ENCODE measurements at places on chromosomes 5 and 9.

GRCh38 chr5:38447786-38448185, 108.7 kb downstream of the LIFR start:
- DNase-seq = no peak

DNA sequence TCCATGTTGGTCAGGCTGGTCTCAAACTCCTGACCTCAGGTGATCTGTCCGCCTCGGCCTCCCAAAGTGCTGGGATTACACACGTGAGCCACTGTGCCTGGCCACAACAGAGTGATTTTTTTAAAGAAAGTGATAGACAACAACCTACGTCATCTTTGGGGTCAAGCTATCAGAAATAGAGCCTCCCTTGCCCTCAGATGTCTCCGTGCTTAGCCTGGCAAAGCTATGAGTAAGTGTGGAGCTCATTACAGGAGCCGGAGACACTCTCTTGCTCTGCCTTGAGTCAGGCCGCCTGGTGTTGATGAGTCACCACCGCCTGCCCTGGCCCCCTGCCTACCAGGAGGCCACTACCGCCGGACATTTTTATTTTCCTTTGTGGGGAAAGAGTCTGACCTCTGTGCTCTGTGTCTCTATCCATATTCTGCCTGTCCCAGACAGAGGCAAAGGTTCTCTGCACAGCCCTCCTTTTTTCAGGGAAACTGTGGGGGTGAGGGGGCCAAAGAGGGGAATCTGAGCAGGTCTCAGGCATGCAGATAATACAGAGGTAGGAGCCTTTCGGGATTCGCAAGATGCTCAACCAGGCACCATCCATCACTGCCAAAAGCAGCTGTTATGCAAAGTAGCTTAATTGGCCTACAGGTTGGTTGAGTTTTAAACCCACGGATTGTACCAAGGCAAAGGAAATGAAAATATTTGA, 123.7 kb upstream of the CPEB4 start:
- DNase-seq = no peak

- DNase-seq = no peak
Observed at GRCh38 chr9:112861638-112862555, 28.8 kb downstream of the SLC46A2 start.

GRCh38 chr5:169222934-169223594, 77.9 kb downstream of the SLIT3 start:
- no peak for DNase-seq

DNA sequence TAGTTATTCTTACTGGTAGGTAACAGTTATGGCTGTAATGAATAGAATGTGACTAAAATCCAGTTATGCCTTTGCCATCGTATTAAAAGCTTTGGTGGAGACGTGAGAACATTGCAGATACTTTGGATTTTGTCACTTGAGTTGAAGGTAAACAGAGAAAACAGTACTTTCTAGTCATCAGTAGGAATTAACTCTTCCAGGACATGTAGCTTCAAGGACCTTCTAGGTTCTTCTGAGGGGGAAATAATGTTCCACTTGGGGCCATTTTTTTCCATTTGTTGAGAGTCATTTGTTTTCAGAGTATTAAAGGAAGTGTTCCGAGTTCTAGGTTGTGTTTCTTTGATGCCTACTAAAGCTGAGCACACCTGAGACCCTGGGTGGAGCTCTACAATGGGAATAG, 6.1 kb downstream of the TJP2 start:
- DNase-seq = no peak

GRCh38 chr9:136078024-136078423, 17.1 kb downstream of the NACC2 start:
- no peak for DNase-seq

DNA sequence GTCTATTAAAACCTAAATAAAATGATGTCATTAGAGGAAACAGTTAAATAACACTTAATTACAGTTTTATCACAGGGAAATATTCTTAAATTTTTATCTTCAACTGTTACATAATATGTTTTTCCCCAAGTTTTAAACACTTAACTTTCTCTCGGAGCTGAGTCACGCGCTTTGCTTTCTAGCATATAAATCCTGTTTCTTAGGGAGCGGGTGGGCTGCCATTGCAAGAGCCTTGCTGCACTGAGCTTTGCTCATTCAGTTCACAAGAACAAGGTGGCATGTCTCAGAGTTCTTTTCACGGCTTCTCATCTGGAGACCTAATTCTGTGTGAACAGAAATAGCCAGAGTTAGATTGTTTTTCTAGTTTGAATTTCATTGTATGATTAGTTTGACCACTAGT, 166.1 kb downstream of the ZSWIM6 start:
- no peak for DNase-seq

DNA sequence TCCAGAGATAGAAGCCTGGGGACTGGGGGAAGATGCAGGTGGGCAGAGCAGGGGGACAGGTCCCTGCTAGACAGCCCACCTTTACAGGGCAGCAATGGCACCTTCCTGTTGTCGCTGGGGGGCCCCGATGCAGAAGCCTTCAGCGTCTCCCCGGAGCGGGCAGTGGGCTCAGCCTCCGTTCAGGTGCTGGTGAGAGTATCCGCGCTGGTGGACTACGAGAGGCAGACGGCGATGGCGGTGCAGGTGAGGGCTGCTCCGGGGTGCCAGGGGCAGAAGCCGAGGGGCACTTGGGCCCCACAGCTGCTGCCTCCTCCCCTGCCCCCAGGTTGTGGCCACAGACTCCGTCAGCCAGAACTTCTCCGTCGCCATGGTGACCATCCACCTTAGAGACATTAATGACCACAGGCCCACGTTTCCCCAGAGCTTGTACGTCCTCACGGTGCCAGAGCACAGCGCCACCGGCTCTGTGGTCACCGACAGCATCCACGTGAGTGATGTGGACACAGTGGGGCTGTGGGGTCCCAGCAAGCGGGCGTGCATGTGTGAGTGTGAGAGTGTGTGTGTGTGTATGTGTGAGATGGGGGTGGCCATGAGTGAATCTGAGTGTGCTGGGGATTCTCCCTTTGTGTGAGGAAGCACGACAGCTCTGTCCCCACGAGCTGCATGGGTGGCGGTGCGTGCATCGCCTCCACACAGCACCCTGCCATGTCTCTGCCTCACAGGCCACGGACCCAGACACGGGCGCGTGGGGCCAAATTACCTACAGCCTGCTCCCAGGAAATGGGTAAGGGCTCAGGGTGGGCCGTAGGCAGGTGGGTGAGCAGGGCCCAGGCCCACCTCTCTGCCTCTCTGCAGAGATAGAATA, 28.4 kb downstream of the CDHR2 start:
- DNase-seq = no peak

GRCh38 chr9:108434036-108434435, 421.8 kb downstream of the ACTL7B start:
- DNase-seq = no peak

DNA sequence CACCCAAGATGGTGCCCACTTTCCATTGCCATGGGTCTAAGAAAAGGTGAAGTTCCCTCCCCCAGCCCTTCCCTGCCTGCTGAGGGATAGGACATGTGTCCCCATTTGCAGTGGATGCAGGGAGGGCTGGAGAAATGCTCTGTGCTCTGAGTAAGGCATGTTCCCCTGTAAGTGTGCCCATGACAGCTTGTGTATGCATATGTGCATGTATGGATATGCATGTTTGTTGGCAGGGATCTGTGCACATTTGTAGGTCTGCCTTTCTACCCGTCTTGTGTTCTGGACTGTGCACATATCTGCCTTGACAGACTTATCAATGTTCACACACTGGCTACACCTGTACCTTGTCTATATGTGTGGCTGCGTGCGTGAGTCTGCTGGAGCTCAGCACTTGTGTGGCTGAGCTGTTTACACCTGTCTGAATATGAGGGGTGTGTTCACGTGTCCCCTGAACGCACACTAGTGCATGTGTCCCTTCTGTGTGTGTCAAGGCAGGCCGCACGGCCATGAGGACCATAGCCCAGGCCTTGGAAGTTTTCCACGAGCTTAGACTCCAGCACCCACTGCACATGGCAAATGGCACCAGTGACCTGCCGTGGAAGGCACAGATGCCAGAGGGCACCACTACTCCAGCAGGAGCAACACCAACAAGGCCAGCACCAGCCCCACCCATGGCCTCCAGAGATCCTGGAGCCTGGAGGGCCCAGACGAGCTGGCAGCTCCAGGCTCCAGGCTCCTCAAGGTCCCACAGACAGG, 27.4 kb upstream of the TTLL11 start:
- DNase-seq = no peak

GRCh38 chr9:134413890-134414623, 87.8 kb downstream of the RXRA start:
- peak; percentile 95 for DNase-seq

DNA sequence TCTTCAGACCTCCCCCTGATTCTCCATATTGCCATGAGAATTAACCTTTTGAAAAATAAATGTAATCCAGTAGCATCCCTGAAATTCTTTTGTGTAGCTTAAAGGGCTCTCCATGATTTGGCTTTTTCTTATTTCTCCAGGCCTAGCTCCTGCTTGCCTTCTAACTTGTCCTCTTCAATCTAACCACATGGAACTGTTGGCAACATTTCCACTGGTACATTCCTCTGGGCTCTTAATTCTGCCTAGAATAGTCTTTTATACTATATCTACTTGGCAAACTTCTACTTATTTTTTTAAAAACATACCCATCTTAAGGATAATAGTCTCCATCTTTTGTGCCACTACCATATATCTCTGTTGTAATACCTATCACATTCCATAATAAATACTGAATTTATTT, 54.1 kb downstream of the GNG10 start:
- no peak for DNase-seq

GRCh38 chr5:133877351-133878235, 90.8 kb downstream of the C5orf15 start:
- no peak for DNase-seq

DNA sequence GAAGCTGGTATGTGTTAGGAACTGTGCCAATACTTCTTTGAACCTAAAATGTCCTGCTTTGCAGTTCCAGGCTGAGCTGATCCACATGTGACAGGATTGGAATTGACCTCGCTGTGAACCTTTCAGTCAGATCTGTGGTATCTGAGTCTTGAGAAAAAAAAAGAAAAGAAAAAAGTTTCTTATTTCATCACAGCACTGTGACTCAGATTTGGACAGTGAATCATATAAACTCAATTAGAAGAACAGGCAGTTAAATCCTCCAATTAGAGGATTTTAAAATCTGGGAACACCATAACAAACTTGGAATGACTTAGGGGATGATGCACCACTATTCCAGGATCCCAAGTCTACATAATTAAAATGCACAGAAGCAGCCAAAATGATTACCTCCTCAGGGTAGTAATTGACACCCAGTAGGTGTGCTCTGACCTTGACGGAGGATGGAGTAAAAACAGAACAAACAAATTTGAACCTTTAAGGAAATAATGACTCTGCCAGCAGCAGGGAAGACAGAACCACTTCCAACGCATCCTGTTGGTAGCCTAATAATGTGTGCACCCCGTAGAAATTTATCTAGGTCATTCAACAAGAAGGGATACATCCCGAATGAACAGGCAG, 57.8 kb upstream of the RAI14 start:
- no peak for DNase-seq

DNA sequence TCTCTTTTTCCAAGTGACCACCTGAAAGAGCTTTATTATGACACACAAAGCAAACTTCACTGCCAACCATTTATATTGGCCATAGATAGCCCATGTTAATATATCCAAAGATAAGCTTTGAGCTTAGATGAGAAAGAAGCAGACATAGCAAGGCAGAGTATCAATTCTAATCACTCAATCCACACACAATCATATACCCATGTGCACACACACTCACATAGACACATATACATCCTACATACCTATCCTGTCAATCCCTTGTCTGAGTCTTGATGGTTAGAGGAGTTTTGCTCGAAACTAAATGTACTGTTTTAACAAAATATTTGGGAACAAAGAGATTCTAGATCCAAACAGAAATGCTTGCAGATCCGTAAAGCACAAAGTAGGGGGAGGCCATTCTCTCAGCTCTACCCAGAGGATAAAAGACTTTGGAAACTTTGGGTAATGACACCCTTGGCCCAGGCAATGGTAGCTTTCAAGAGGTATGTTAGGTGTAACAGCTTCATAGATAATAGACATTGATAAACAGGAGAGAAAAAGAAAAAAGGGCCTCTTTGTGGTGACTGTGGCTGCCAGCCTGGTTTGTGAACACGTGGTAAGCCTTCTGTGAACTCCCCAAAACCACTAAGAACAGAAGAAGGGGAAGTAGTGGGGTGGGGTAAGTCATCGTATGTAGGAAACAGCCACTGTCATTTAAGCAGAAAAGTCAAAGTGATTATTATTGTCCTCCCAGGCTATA, 121.6 kb downstream of the TLR4 start:
- no peak for DNase-seq

DNA sequence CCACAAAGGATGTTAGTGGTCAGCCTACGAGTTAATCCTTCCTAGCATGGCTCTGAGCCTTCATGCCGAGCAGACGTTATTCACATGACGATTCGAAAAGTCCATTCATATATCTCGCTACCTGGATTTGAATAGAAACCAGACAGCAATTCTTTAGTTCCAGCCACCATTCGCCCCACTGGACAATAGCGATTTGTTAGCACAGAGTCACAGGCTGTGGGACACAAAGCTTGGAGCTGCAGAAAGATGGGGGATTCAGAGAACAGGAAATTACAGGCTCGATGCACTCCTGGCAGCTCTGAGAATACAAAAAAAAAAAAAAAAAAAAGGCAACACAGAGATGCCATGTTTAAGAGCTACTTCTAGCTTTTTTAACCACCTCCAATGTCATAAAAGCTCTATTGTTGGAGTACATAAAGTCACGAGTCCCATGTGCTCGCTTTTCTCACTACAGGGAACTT, 110.7 kb downstream of the NR6A1 start:
- peak; percentile 79 for DNase-seq

- DNase-seq = no peak
Observed at GRCh38 chr9:3863686-3864085, 337.9 kb upstream of the RFX3 start.

DNA sequence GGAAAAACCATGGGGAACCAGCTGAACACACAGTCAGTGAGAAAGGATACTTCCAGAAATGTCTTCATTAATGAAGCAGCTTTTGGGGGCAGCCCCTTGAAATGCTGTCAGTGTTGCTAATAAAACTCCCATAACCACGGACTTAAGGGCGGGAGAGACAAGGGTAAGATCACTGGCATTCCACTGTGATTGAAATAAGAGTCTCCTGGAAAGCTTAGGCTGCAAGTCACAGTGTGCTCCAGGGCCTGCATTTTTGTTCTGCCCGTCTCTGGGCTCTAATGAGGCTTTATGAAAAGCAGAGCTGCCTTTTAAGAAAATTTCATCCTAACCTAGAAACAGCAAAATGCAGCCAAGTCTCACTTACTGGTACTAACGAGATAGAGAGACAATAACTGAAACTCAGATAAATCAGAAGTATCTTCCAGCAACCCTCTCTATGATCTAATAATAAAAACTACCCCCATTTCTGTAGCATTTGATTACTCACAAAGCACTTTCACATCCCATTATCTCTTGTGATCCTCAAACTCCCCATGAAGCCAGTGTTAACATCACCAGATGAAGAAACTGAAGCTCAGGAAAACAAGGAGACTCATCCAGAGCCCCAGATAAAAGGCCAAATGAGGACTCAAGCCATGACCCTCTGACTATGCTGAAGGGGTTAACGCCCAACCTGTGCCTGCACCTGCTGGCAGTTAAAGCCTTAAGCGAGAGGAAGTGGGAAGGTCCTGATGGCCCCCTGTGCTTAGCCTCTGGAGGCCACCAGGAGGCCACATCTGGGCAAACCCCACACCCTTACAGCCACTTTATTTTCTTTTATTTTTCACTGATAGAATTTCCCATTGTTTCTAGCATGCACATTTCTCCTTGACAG, 37.5 kb downstream of the SPOCK1 start:
- no peak for DNase-seq
